H9 (cell line): ENCODE measurements at places on chromosomes 1 and 21.

GRCh38 chr1:108027389-108027788, 62.4 kb upstream of the VAV3 start:
- DNase-seq = no peak

DNA sequence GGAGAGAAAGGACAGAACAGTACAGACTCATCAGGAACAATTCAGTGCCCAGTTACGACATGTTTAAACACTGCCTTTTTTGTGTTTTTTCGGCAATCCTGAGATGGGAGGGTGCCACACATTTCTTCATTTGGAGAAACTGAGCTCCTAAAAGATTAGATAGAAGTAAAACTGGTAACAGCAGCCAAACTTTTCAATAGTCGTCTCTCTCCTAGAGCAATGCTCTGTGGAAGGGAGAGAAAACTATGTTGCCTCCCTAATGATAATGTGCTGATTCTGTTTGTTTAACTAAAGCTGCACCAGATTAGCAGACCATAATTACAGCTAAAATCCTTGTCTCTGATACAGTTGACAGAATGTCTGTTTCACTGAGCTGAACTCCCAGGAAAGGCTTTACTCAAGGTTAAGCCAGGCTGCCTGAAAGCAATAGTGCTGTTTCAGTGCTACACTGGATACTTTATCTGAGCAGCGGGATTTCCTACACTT, 76.2 kb upstream of the CXADR start:
- DNase-seq = no peak

DNA sequence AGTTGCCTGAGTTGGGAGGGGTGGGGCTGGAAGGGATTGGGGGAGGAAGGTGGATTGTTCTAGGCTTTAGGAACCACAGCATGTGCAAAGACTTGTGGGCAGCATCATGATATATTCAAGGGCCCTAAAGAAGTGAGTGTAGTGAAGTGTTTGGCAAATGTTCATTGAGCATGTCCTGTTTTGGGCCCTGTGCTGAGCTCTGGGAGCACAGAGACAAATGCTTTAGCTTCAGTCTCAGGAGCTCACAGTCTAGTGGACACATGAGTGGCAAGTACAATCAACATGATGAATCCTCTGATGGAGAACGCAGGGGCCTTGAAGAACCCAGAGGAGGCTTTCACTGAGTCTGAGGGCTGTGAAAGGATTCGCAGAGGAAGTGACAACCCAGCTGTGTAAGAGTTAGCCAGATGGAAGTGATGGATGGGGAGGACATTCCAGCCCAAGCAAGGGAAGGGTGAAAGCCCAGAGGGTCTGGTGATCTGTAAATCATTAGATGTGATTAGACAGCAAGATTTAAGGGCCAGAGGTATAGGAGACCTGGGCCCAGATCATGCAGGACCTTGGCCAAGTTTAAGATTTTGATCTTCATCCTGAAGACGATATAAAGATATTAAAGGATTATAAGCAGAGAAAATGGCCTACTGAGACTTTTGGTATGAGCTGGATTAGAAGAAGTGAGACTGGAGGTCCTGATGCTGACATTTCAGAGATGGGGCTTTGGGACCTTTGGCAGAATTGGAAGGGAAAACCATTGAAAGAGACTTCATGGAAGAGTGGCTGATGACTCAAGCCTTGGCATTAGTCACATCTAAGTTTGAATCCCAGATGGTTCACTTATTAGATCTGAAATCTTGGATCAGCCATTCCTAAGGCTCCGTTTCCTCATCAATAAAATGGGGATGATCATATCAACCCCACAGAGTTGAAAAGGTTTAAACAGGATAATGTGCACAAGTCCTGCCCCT, 4.6 kb downstream of the IPO13 start:
- no peak for DNase-seq

- DNase-seq = no peak
Observed at GRCh38 chr21:29678626-29679025, 261.2 kb downstream of the GRIK1 start.

- no peak for DNase-seq
Observed at GRCh38 chr1:175172503-175172902, 20.1 kb downstream of the KIAA0040 start.

DNA sequence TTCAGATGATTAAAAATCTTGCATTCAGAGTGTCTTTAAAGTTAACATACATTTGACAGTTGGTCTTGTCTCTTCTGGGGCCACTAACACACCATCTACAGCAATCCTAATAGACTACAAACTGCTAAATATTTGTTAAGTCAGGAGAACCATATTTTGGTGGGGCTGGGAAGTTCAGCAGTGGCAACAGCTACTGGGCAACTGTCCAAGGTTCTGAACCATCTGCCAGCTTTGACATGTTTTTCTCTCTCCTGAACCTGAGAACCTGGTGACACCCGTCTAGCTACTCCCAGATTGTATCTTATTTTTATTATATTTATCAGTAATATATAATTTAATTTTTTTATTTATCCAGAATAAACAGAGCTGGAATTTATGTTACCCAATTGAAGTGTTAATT, 199.0 kb upstream of the DPYD start:
- DNase-seq = peak; percentile 29

- no peak for DNase-seq
Observed at GRCh38 chr21:35256468-35256988, 207.4 kb upstream of the RUNX1 start.
